NCI-H1436 (cell line): ENCODE measurements at places on chromosomes 5 and 9.

DNA sequence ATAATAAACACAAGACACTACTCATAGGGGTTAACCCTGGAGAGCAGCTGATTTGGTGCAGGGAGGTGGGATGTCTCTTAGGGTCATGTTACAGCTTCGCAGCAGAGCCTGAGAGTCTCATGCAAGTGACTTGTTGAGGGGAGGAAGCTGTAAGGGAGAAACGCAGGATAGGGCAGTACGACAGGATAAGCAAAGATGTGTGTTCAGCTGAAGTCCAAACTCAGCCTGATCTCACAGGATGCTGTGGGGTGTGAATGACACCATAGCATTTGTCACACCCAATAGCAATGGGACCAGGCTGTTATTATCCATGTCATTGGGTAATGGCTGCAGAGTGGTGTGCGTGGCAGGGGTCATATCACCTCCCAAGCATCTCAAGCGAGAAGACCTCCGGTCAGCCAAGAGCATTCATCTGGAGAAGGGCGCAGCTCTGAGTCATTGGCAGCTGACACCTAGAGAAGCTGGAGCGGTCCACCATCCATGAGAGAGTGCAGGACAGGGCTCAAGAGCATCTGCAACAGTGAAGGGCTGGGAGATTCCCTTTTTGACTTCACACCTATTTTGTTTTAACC is 49.2 kb upstream of the RPL26L1 start:
- no peak for DNase-seq

GRCh38 chr5:33174383-33174782 is 266.4 kb upstream of the TARS1 start:
- DNase-seq, result no peak

- DNase-seq, result no peak
Measured at GRCh38 chr9:21505425-21506179, 23.5 kb upstream of the IFNE start.

GRCh38 chr9:136522314-136523237 is 23.3 kb downstream of the NOTCH1 start:
- DNase-seq, result no peak

DNA sequence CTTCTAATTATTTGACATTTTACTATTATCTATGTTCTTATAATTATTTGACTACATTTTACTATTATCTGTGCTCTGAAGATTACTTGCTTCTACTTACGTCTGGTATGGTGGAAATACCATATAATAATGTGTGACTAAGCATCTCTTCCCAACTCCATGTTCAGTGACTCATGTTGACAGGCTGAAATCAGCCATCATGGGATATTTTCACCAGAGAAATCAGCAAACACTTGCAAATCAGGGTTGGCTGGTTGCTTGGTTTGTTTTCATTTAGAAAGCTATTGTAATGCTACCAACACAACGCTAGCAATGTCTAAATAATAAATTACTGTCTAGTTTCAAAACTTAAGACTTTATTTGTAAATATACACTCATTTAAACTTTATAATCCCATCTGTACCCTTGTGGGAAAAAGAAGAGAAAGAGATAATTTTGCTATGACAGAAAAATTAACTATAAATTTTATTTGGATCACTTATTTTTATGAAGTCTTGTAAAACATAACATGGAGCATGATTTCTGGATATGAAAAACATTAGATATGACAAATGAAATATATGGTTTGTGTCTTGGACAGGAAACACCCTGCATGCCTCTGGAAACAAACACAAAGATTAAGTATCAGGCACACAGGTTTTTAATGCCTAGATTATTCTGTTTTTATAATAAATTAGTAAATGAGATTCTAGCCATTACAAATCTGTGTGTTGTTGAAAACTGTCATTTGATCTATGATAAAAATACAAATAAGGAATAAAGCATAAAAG is 337.6 kb downstream of the BNC2 start:
- DNase-seq, result no peak

DNA sequence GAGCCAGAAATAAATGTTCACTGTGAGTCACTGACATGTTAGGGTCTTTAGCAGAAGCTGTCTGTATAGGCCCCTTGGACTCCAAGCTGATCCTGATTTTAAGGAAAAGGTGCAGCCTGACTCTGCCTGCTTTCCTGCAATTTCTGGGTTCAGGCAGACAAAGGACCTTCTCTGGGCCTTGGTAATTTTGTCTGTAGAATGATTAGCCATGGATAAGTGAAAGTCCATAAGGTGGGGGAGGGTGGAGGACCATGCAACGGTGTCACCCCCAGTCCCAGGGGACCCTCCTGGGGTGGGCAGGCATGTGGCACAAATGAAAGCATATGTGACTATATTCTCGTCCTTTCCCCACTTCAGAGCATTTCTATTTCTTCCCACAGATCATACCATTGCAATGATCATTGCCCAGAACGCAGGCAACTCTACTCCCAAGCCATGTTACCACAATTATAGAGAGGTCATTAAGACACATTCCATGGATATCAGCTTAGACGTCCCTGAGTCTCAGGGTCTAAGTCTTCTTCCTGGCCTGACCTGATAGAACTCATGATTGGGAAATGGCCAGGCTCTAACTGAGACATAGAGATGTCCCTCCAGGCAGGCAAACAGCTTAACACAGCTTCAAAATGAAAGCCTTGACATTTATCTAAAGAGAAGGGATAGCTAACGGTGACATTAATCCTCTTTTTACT is 157.9 kb upstream of the ALDH1B1 start:
- DNase-seq, result no peak

GRCh38 chr9:137085920-137086530 is 760 bp upstream of the MAN1B1 start:
- DNase-seq, result no peak

- DNase-seq, result no peak
Measured at GRCh38 chr5:56142614-56143372, 90.3 kb downstream of the ANKRD55 start.

GRCh38 chr9:27150746-27151406 is 41.9 kb downstream of the TEK start:
- no peak for DNase-seq

GRCh38 chr5:53071298-53071697 is 38.3 kb downstream of the MOCS2 start:
- DNase-seq, result no peak

- no peak for DNase-seq
Measured at GRCh38 chr5:133294380-133294779, 242.6 kb downstream of the HSPA4 start.

- no peak for DNase-seq
Measured at GRCh38 chr5:39194466-39195136, 24.8 kb downstream of the FYB1 start.

GRCh38 chr9:98781588-98782383 is 14.6 kb downstream of the ANKS6 start:
- DNase-seq, result no peak

DNA sequence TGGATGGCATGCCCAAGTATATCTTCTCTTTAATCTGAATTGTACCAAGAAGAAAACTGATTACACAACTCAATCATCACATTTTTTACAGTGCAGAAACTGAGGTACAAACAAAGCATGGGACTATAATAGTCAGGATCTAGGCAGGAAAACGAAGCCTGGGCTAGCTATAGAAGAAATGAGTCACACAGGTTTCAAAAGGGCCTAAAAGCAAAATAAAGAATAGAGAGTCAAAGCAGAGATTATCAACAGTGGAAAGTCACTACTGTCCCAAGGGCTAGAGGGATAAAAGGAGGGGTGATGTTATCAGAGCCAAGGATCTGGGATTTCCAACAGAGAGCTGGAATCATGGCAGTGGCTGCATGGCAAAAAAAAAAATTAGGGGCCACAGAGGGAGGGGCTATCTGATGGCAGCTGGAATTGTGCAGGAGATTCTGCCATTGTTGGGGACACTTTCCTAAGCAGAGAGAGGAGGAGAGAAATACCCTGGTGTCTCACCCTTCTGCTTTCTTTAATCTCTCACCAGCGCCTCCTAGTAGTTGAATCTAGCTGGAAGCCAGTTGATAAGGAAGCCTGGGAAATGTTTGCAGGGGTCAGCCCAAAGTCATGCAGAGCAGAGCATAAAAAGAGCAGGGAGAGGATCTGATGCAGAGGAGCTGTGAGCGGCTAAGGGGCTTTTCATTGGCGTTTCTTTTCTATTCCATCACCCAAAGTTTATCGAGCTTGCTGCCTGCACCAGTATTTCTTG is 343.2 kb downstream of the ACTL7B start:
- no peak for DNase-seq

DNA sequence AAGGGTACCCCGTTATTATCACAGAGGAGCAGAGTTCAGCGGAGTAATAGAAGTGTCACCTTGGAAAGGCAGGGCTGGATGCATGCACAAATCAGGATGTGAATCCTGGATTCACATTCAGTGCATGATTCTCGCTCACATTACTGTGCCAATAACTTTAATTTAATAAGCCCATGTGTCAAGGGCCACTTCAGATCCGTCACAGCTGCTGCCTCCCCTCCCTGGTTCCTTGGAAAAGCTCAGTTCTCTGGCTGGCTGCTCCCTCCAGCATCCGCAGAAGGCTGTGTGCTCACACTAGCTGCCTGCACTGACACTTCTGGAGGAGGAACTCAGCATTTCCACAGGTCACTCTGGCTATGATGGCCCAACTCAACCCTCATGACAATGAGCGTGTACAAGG is 256.8 kb upstream of the ADAMTS16 start:
- no peak for DNase-seq

DNA sequence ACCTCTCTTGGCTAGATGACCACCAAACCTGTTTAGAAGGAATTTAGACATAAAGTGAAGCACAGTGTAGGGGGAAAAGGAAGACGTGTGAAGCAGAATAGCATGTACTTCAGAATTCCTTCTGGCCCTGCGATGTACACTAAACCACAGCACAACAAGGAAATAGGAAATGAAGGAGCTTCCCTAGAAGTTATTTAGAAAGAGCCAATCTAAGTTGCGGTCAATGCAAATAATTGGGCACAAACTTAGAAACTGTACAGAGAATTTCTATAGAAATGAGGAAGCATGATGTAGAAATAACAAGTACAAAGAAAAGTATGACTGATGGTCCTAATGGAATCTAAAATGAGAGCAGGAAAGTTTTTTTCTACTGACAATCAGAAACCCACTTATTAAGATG is 41.5 kb downstream of the ANKRD55 start:
- no peak for DNase-seq

GRCh38 chr9:136685790-136686533 is 1.3 kb downstream of the AGPAT2 start:
- DNase-seq, result no peak
